ENCODE measurements at places on chromosomes 2 and 18.

GRCh38 chr18:9482790-9483189 is 7.5 kb downstream of the RALBP1 start:
- DNase-seq, result no peak

GRCh38 chr2:43024515-43025011 is 201.8 kb downstream of the ZFP36L2 start:
- peak; percentile 71 for DNase-seq

DNA sequence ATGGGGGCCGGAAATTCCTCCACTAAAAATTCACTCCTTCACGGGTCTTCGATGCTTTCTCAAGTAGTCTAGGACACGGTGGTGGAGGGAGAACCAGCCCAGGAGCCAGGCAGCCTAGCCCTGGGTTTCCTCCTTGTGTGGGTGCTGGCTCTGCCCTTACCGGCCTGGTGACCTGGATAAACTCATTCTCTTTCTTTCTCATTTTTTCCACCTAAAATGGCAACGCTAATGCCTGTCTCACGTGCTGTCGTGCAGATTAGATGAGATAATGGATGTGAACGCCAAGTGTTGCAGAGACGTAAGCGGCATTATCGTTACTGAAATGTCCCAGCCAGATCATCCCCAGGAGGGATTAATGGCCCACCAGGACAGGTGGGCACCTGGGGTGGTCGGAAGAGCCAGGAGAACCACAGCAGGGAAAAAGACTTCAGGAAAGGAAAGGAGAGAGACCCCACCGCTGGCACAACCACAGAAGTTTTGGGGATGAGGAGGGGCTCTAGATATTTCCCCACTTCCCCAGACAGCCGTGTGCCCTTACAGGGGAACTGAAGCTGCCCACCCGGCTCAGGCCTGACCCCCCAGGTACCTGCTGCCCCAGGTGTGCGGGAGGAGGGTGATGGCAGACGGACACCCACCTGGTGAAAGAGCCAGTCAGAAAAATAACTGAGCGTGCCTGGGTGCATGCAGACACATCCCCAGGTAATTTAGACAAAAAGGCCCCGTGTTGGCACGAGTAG is 100.8 kb upstream of the ASAP2 start:
- no peak for DNase-seq

DNA sequence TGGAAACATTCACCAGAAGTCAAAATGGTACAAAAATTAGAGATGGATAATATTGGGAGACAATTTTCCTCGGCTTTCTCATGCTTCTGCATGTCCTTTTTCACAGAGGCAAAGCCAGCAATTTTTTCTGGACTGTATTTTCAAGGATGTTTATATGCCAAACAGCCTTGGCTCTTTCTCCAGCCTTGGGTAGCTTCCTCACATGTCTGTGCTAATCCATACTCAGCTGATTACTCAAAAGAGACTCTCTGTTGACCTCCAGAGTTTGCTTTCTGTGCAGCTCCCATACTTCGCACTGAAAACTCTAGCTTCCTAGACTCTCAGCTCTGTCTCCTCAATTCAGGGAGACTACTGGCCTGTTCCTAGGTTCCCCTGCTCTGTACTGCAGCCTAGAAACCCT is 10.6 kb downstream of the C18orf63 start:
- no peak for DNase-seq

- no peak for DNase-seq
Measured at GRCh38 chr2:9424447-9425164, 1.2 kb downstream of the CPSF3 start.

- DNase-seq, result no peak
Measured at GRCh38 chr2:189569295-189569910, 11.2 kb downstream of the SLC40A1 start.

Data from DND-41 (cell line).